ENCODE measurements at places on chromosomes 16 and 17. TPM values are rescaled to one million over a fixed set of nuclear protein-coding genes. Genes with fewer than 3 reads are reported as not detected.

Gene IGSF6
- not detected for total RNA-seq

Gene DYNC1LI2
- total RNA-seq, result 202 TPM

Gene ICAM2
- total RNA-seq, result 71.1 TPM

Gene CLEC18C
- not detected for total RNA-seq

Gene MARF1
- total RNA-seq, result 46.2 TPM

Gene TPSAB1
- 39.8 TPM for total RNA-seq

Gene TP53TG3C
- not detected for total RNA-seq

Gene DHRS13
- 6.5 TPM for total RNA-seq

Gene TSR1
- 44.4 TPM for total RNA-seq

Gene DPEP3
- 1.4 TPM for total RNA-seq

Gene MPP2
- total RNA-seq, result 18.3 TPM

Gene KAT8
- 65.6 TPM for total RNA-seq

Gene C16orf87
- total RNA-seq, result 8.7 TPM

Gene TBC1D3H
- not detected for total RNA-seq

Gene ALKBH5
- 123 TPM for total RNA-seq

Gene TBC1D26
- not detected for total RNA-seq

Gene CDRT15
- total RNA-seq, result not detected

Gene BFAR
- total RNA-seq, result 64.2 TPM

Gene TMEM88
- 40.3 TPM for total RNA-seq

Gene RAB37
- total RNA-seq, result 1.5 TPM

Gene ZNF598
- total RNA-seq, result 40.5 TPM

Gene ABHD15
- total RNA-seq, result 10.4 TPM

Gene KRT16
- 1.1 TPM for total RNA-seq

Gene WNT3
- 1.3 TPM for total RNA-seq

Gene EVPLL
- not detected for total RNA-seq

Gene MYO15B
- 76.1 TPM for total RNA-seq

Gene CES5A
- total RNA-seq, result not detected

Gene AGRP
- total RNA-seq, result not detected

Gene OTOP3
- total RNA-seq, result not detected

Gene STX1B
- 0.54 TPM for total RNA-seq

Gene CIITA
- total RNA-seq, result 26.5 TPM

Gene CMTM2
- not detected for total RNA-seq

Gene ALOX15B
- 0.69 TPM for total RNA-seq

Gene TP53TG3F
- total RNA-seq, result not detected

Gene PARD6A
- total RNA-seq, result 13.4 TPM

Gene CHST5
- total RNA-seq, result not detected

Gene CCL8
- total RNA-seq, result not detected

Gene TENT4B
- total RNA-seq, result 18.7 TPM

Gene PRSS21
- not detected for total RNA-seq

Gene HOXB6
- total RNA-seq, result 40.1 TPM

Gene ABCA8
- 85.5 TPM for total RNA-seq

Gene CBX2
- total RNA-seq, result 0.81 TPM

Gene FOXF1
- total RNA-seq, result 81.1 TPM

Gene NPIPB9
- 1.2 TPM for total RNA-seq

Gene CDH3
- total RNA-seq, result 10.3 TPM

Gene GHDC
- total RNA-seq, result 18.8 TPM

Gene ZNF423
- total RNA-seq, result 9.4 TPM

Gene CXCL16
- total RNA-seq, result 5.7 TPM

Gene DHRS7C
- total RNA-seq, result not detected

Gene FLYWCH1
- total RNA-seq, result 66.5 TPM

Gene MEOX1
- 5.7 TPM for total RNA-seq
